GM12864 (cell line): ENCODE measurements at places on chromosomes 12 and 14.

DNA sequence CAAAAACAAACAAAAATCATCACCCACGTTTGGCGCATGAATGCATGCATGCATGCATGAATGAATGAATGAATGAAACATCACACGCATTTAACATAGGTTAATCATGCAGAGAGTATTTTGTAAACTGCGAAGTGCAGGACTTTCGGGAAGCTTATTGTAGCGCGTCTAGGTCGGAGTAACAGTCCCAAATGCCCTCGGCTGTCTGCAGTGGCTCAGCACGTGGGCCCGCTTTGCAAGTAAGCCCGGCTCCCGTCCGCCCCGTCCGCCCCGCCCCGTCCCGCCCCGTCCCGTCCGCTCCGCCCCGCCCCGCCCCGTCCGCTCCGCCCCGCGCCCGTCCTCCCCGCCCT is 263 bp upstream of the IFT81 start:
- DNase-seq = no peak

DNA sequence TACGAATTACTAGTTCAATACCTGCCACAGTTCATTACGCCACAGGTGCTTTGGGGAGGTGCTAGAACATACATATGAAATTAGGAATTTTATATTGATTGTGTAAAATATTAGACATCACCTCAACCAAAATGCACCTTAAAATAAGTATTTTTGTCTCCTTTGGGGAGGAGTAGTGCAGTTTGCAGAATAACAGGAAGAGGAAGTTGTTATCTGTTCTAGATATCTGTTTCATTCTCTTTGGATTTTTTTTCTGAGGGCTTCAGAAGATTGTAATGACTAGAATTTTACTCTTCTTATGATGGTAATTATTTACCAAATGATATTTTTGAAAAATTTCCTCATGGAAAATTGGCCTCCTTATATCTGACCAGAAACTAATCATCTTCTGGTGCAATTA is 9.9 kb upstream of the GYS2 start:
- no peak for DNase-seq

DNA sequence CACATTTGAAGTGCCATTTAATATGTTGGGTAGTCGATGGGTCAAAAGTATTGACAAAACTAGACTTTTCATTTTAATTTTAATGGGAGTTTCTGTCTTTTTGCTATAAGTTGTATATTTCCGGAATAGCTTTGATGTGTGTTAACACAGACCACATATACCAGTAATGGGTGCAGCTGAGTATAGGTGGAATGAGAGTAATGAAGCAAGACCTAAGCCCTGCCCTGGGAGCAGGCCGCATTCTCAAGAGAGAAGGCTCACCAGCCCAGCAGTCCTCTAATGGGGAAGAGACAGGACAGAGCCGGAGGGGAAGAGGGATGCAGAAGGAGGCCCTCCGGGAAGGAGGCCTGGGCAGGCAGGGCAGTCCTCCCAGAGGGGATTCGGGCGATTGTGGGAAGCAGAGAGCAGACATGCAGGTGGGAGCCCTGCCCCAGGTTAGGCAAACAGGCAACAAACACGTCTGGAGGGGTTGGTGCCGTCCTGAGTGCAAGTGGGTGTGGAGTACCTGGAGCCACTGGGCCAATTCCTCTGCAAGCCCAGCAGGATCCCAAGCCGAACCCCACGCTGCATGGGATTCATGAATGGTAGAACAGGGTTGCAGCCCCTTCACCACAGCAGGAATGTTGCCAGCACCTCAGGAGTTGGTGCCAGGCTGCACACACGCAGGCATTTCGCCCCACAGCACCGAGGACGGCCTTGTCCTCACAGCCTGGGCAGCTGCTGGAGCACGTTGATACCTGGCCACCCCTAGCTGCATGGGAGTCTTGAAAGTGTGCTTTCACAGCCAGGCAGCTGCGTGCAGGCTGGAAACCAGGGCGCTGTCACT is 7.8 kb downstream of the CKB start:
- DNase-seq = no peak

GRCh38 chr12:13947276-13947946 is 34.0 kb downstream of the GRIN2B start:
- no peak for DNase-seq

DNA sequence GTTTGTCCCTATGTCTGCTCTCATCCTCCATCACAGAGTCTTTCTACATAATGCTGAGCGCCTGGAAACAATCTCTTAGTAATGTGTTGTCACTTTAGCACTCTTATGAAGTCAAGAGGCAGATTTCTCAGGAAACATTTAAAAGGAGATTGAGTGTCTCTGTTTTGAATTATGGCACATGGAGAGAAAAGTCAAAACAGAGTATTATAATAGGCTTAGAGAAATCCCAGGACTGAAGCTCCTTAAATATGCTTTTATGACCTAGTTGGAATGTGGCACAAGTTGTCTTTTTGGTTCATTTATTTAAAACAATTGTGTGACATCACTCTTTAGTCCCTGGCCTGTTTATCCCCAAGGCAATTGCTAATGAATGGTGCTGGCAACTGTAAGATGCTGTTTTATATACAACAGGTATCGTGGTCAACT is 117.8 kb upstream of the HIF1A start:
- DNase-seq = no peak

DNA sequence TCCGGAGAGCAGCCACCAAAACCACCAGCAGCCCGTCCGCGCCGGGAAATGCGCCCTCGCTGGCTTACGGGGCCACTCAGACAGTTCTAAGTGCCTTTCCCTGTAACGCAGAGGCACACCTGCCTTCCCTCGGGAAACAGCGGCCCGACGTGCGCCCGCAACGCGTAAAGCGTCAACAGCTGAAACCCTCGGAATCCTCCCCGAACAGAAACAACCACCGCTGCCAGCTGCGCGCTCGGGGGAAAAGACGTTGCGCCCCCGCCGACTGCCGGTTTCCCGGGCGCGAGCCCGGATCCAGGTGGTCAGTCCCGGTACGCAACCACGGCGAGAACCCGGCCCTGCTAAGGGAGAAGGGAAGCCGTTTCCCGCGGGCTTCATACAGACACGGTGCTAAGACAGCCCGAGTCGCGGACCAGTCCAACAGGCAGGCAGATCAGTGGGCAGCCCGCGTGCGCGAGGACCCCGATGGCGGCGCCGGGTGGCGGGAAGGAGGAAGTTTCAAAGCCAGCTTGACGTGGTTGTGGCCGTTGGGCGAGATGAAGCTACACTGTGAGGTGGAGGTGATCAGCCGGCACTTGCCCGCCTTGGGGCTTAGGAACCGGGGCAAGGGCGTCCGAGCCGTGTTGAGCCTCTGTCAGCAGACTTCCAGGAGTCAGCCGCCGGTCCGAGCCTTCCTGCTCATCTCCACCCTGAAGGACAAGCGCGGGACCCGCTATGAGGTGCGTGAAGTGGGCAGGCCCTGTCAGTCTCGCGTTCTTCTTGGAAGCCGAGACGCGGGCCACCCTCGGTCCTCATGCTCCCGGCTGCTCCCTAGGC is at the start of gene LRR1:
Gene LRR1, plus strand, starts transcription at position 456 of the 816 bp plus-strand sequence. Its CDS starts 81 bp downstream, at position 537.
- no peak for DNase-seq

DNA sequence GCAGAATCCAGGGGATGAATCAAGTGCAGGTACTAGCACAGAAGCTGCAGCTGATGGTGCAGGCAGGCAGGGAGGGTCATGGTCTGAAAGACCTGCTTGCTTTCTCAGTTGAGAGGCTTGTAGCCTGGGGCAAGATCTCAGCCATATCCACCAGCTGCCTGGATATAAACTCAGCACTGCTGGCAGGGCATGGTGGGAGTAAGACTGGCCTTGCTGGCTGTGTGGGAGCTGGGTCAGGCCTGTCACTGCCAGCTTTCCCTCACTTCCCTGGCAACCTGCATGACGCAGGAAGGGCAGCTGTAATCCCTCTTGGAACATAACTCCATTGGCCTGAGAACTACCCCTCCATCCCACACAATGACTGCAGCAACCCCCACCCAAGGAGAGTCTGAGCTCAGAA is 230.1 kb downstream of the ANO6 start:
- DNase-seq = no peak

GRCh38 chr12:128111951-128112350 is 155.0 kb upstream of the TMEM132C start:
- DNase-seq = no peak

DNA sequence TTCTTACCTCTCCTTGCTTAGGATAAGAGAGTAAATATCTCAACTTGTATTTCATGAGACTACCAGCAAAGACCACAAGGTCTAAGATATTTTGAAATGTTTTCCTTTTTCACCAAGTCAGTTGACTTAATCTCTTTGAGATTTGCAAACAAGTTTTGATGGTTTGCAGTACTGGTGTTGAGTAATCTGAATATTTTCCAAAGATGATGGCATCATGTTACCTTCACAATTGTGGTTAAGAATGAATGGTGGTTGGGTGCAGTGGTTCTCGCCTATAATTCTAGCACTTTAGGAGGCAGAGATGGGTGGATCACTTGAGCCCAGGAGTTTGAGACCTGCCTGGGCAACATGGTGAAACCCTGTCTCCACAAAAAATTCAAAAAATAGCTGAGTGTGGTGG is 225.7 kb downstream of the TMTC2 start:
- no peak for DNase-seq

DNA sequence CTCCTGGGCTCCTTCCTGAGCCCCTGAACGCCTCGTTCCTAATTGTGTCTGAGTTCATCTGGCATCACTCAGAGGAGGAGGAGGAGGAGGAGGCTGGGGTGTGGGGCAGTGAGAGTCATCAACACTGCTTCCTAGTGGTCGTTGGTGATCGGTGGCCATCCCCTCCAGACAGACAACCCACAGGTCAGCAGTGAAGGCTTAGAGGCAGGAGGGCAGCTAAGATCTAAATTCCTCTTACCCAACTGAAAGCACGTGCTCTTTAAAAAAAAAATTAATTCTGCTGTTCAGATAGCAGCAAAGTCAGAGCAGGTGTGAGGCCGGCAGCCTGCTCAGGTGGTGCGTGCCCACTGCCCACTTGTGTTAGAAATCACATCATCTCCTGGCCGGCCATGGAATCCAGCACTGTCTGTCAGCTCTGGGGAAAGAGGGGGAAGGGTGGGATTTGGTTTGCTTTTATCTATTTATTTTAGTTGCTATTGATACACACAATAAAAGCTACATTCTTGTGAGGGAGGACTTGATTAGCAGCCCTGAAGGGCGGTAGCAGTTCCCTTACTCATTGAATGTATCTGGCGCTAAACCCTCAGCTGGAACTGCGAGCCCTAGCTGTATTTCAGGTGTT is 46.6 kb downstream of the PPP2R5C start:
- DNase-seq = no peak

DNA sequence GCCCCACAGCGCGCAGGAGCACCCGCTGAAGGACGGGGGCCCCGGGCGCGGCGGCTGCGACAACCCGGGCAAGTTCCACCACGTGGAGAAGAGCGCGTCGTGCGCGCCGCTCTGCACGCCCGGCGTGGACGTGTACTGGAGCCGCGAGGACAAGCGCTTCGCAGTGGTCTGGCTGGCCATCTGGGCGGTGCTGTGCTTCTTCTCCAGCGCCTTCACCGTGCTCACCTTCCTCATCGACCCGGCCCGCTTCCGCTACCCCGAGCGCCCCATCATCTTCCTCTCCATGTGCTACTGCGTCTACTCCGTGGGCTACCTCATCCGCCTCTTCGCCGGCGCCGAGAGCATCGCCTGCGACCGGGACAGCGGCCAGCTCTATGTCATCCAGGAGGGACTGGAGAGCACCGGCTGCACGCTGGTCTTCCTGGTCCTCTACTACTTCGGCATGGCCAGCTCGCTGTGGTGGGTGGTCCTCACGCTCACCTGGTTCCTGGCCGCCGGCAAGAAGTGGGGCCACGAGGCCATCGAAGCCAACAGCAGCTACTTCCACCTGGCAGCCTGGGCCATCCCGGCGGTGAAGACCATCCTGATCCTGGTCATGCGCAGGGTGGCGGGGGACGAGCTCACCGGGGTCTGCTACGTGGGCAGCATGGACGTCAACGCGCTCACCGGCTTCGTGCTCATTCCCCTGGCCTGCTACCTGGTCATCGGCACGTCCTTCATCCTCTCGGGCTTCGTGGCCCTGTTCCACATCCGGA is 1.4 kb downstream of the FZD10 start:
- no peak for DNase-seq

DNA sequence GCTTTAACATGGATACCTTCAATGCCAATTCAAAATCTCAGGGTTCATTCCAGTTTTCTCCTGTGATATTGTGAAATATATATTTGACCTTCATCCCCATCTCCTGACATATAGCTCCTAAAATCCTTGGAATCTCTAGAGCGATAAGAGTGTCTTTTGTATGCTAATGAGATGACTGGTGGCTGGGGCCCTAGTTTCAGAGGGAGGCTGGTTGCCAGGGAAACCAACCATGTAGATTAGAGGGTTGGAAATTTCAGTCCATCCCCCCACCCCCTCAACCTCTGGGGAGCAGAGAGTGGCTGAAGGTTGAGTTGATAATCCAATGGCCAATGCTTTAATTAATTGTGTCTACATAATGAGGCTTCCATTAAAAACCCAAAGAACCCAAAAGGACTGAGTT is 59.4 kb downstream of the SDR9C7 start:
- DNase-seq = no peak

GRCh38 chr14:50697659-50698290 is 29.7 kb upstream of the SAV1 start:
- no peak for DNase-seq

DNA sequence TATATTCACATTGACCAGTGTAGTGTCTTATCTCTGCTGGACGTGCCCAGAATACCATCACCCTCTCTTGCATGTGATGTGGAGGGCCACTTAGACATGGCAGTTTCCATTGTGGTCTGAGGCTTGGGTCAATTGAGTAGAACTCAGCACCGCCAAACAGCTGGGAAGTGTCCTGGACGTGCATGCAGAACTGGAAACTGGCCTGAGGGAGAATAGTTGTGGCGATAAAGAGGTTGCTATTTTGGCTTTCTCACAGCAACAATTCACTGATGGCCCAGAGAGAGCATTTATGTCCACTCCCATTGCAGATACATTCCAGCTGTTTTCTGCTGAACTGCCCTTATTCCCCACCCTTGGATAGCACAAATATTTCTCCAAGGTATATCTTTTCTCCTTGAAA is 210.1 kb upstream of the DAAM1 start:
- DNase-seq = no peak

DNA sequence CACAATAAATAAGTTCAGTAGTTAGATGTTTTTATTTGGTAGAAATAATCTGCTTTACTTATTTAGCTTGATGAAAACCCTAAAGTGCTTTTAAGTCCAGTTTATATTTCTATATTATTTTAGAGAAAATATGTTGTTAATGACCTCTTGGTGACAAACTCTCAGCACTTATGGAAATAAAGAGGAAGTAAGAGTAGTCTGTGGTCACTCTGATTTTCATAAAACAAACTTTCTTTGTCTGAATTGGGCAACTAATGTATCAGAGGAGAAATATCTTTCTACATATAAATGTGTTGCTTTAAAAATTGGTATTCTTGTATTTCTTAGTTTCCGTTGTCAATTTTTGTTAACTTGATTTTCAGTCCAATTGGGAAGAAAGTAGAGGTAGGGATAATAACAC is 878.9 kb upstream of the SEL1L start:
- DNase-seq = no peak

GRCh38 chr12:131617596-131618302 is 93.1 kb upstream of the SFSWAP start:
- no peak for DNase-seq

DNA sequence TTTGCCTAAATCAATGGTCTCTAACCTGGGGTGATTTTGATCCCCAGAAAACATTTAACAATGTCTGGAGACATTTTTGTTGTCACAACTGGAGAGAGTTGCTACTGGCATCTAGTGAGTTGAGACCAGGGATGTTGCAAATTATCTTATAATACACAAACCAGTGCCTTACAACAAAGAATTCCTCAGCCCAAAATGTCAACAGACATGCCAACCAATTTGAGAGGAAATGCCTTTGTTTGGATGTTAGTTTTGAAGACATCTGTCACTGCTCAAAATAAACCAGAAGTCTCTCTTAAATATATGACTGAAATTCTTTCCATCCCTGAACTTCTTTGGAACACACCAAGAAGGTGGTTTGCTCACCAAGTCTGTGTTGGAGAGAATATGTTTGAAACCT is 336.9 kb upstream of the ATP2B1 start:
- DNase-seq = no peak
